ENCODE measurements at places on chromosomes 6 and 20. TPM values are rescaled to one million over a fixed set of nuclear protein-coding genes. Genes with fewer than 3 reads are reported as not detected.

Gene FILIP1
- 129 TPM for total RNA-seq

Gene LHFPL5
- not detected for total RNA-seq

Gene PRICKLE4
- total RNA-seq, result 0.80 TPM

Gene TNFAIP3
- 4.0 TPM for total RNA-seq

Gene SLC24A3
- 8.7 TPM for total RNA-seq

Gene CAP2
- total RNA-seq, result 452 TPM

Gene NFATC2
- total RNA-seq, result 2.0 TPM

Gene TTK
- total RNA-seq, result 0.15 TPM

Gene PKIB
- total RNA-seq, result 0.20 TPM

Gene OR12D1
- total RNA-seq, result not detected

Gene STMND1
- total RNA-seq, result not detected

All from psoas muscle (tissue), 8 donors.